ENCODE measurements at places on chromosomes 16 and 17. TPM values are rescaled to one million over a fixed set of nuclear protein-coding genes. Genes with fewer than 3 reads are reported as not detected.

Gene DPEP3
- not detected for total RNA-seq

DNA sequence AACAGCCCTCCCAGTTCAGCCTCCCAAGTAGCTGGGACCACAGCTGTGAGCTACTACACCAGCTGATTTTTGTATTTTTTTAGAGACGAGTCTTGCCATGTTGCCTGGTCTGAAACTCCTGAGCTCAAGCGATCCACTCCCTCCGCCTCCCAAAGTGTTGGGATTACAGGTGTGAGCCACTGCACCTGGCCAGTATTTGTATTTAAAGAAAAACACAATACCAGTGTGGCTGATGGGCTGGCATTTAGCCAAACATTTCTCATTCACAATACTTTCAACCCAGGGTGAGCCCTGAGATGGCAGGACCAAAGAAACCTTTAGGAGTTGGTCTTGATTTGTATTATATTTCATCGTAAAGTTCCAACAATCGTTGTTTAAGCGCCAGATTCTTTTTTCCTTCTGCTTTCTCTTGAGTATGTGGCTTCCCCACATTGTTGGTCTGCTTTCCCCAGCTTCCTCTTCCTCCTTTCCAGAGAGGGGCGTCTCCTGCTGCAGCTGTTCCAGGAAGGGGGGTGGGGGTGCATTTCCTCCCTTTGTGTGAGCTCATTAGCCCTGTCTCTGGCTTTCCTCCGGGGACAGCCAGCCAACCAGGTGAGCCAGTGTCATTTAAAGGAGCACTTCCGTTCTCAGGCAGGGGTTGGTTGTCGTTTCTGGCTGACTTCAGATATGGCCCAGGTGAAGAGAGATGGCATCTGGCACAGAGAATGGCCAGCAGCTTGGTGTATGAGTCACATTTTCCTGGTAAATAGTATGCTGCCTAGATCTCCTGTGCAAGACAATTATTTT is 79.9 kb downstream of the GPRC5B start:
- no peaks in the 10 kb centered on the region for H3K27me3 ChIP-seq
- H3K27ac ChIP-seq: peak overlapping the region; percentile 54
- no peak overlapping the region for H3K4me3 ChIP-seq
- peak; percentile 67 for DNase-seq
- H3K36me3 ChIP-seq: no peaks in the 10 kb centered on the region
- H3K4me1 ChIP-seq: no peaks in the 10 kb centered on the region

DNA sequence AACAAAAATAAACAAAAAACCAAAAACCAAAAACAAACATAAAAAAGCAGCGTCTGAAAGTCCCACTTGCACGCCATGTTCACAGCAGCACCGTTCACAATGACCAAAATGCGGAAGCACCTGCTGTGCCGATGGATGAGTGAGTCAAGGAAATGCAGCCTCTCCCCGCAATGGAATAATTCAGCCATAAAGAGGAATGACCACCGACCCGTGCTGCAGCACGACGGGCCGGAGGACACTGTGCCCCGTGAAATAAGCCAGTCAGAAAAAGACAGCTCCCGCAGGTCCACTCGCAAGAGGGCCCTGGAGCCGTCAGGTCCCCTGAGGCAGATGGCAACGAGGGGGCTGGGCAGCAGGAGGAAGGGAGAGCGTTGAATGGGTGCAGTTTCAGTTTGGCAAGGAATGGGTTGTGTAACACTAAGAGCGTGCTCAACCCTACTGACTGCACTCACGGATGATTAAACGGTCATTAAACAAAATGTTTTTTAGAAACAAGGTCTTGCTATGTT is 5.1 kb downstream of the CLCN7 start:
- no peaks in the 10 kb centered on the region for H3K36me3 ChIP-seq
- no peak overlapping the region for H3K4me3 ChIP-seq
- H3K27me3 ChIP-seq: no peaks in the 10 kb centered on the region
- no peak for DNase-seq

DNA sequence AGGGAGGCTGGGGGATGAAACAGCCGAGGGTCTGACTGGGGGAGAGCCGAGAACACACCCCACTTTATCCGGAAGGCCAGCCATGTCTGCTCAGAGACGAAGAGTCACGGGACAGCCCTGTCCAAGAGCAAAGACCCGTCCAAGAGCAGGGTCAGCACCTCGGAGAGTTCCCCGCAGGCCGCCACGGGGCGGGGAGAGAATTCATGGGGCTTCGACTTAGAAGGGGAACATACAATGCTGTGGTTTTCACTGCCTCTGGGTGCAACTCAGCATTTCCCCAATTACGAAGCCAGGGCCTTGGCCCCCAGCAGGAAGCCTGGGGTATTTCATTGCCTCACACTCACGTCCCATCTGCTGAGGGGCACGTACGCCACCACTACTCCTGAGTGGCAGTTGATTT is 59.3 kb downstream of the JPH3 start:
- H3K4me3 ChIP-seq: no peak overlapping the region
- DNase-seq: no peak
- no peaks in the 10 kb centered on the region for H3K4me1 ChIP-seq
- no peaks in the 10 kb centered on the region for H3K27me3 ChIP-seq
- no peaks in the 10 kb centered on the region for H3K36me3 ChIP-seq
